Activated CD4-positive, alpha-beta memory T cell treated with anti-CD3 and anti-CD28 coated beads, Interleukin-2, amount 10 ng/mL, durations not matched to agents 7 days and 5 days (primary cell): ENCODE measurements at places on chromosomes 12 and 14. TPM values are rescaled to one million over a fixed set of nuclear protein-coding genes. Genes with fewer than 3 reads are reported as not detected.

DNA sequence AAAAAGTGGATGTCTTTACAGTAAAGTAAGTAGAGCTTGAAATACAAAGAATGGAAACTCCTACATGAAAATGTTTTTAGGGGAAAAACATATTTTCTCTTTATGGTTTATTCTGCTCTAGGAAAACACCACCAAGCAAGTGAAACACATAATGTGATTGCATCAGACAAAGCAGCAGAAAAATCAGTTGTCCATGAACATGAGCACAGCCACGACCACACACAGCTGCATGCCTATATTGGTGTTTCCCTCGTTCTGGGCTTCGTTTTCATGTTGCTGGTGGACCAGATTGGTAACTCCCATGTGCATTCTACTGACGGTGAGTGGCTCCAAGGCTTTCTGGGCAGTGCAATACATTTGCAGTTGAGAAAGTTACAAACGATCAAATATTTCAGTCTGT, 42.6 kb upstream of the PLEKHD1 start:
- DNase-seq: no peak
- H3K36me3 ChIP-seq: peaks cover 41% of the 10 kb centered on the region
- H3K4me3 ChIP-seq: no peak overlapping the region
- peaks cover 2% of the 10 kb centered on the region for H3K4me1 ChIP-seq
- no peak overlapping the region for H3K27ac ChIP-seq

GRCh38 chr12:88108021-88108420, 33.9 kb downstream of the CEP290 start:
- no peak overlapping the region for H3K27ac ChIP-seq
- H3K4me1 ChIP-seq: peaks cover 2% of the 10 kb centered on the region
- no peak for DNase-seq

- peak overlapping the region; percentile 98 for H3K27ac ChIP-seq
- DNase-seq: peak; percentile 87
- peaks cover 65% of the 10 kb centered on the region for H3K36me3 ChIP-seq
- H3K4me3 ChIP-seq: peak overlapping the region; percentile 52
- H3K27me3 ChIP-seq: no peaks in the 10 kb centered on the region
- peaks cover 94% of the 10 kb centered on the region for H3K4me1 ChIP-seq
These were observed 122.9 kb downstream of the PRKCH start for GRCh38 chr14:61444215-61444768.

- H3K4me1 ChIP-seq: peaks cover 37% of the 10 kb centered on the region
- no peak for DNase-seq
- H3K27me3 ChIP-seq: peaks cover 24% of the 10 kb centered on the region
These were observed 105.4 kb upstream of the HIF1A start for GRCh38 chr14:61589691-61590581.

DNA sequence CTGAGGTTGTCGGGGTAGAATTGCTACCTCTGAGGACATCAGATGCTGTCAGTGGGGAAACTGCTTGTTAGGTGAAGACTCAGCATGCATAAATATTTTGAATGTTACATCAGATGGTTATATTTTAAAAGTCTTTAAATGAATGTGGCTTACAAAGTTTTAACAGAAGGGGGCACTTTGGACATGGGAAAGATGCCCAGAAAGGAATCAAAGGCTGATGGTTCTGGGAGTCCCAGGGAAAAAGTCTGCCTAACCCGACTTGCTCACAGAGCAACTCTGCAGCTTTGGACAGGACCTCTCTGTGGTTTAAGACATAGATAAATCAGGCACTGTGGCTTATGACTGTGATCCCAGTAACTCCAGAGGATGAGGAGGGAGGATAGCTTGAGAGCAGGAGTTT, 474.9 kb downstream of the ATP23 start:
- no peaks in the 10 kb centered on the region for H3K36me3 ChIP-seq
- no peak for DNase-seq
- no peak overlapping the region for H3K27ac ChIP-seq
- no peaks in the 10 kb centered on the region for H3K4me1 ChIP-seq

DNA sequence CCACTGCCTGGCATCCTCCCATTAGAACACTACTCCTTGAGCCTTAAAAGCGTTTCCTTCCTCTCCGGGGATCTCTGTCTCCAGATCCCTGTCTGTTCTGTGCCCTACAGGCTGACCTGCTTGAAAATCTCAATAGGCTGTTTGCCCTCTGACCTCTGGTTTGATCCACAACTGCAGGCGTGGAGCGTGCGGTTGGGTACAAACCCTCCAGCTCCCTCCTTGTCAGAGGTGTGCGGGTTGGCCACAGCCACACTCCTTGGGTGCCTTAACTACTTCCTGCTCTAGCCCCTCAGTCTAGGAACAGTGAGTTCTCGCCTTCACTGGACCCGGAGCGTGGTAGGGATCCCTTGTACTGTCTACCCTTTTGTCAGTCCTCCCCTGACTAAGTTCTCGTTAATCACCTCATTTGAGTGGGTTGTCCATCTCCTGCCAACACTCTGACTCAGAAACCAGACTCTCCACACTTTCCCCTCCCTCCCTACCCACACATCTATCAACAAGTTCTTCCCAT, 33.1 kb downstream of the CMKLR1 start:
- peaks cover 38% of the 10 kb centered on the region for H3K4me1 ChIP-seq
- no peak for DNase-seq
- peaks cover 18% of the 10 kb centered on the region for H3K27me3 ChIP-seq
- H3K36me3 ChIP-seq: no peaks in the 10 kb centered on the region
- H3K27ac ChIP-seq: peak overlapping the region; percentile 47

GRCh38 chr12:101696251-101697196, 916 bp upstream of the CHPT1 start:
- DNase-seq: no peak
- peak overlapping the region; percentile 66 for H3K27ac ChIP-seq
- peaks cover 2% of the 10 kb centered on the region for H3K36me3 ChIP-seq
- H3K4me1 ChIP-seq: peaks cover 38% of the 10 kb centered on the region
- peak overlapping the region; percentile 85 for H3K4me3 ChIP-seq

- no peak overlapping the region for H3K4me3 ChIP-seq
- H3K27ac ChIP-seq: no peak overlapping the region
- no peak for DNase-seq
- no peaks in the 10 kb centered on the region for H3K4me1 ChIP-seq
- no peaks in the 10 kb centered on the region for H3K27me3 ChIP-seq
These were observed 116.1 kb downstream of the C12orf42 start for GRCh38 chr12:103379670-103380069.

- peak overlapping the region; percentile 74 for H3K4me3 ChIP-seq
- peaks cover 18% of the 10 kb centered on the region for H3K4me1 ChIP-seq
- peaks cover 53% of the 10 kb centered on the region for H3K27me3 ChIP-seq
- H3K36me3 ChIP-seq: no peaks in the 10 kb centered on the region
These were observed 717 bp downstream of the VASH1 start for GRCh38 chr14:76761960-76762410.

DNA sequence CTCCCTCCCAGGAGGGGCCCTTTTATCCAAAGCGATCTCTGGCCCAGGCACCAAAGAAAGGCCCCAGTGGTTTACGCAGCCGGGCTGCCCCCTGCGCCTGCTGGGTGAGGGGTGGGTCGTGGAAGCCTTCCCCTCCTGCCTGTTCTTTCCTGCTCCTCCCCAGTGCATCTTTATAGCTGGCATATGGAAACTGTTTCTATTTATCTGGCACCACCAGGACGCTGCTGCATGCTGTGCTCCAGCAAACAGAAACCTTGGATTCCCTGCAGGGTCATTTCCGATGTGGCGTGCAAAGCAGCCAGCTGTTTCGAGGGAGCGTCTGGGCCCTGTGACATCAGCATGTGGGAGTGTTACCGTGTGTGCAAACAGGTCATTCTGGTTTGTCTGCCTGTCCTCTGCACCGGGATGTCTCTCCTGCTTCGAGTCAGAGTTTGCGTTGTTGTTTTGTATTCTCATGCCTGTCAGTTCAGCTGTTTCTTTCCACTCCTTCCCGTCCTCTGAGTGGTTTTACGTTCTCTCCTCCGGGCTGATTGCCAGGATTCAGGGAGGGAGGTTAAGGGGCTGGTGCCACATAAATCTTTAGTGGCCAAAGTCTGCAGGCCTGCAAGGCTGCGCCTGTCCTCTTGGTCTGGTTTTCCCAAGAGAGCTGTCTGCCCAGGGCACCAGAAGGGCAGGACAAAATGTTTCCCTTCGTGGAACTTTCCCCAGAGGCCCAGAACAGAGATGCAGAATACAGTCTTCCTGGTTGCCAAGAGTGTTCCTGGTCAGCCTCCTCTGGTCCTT, 24.6 kb downstream of the TPCN1 start:
- H3K27ac ChIP-seq: no peak overlapping the region
- no peaks in the 10 kb centered on the region for H3K27me3 ChIP-seq
- peaks cover 4% of the 10 kb centered on the region for H3K4me1 ChIP-seq
- no peak overlapping the region for H3K4me3 ChIP-seq
- H3K36me3 ChIP-seq: peaks cover 3% of the 10 kb centered on the region
- no peak for DNase-seq

DNA sequence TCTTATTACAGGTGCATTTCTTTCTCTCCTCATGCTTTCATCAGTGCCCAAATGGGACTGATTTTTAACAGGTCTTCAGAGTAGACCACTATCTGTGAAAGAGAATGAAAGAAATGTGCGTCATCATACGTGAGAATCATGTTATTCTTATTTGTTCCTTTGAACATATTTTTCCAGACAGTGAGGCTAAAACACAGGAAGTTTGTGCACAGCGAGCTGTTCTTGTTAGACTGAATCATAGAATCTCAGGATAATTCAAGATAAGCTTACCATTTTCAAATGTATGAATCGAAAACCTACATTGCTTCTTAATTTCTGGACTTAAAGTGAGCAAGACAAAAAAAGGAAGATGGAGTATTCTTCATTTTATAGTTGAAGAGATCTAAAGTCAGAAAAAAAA, 383.1 kb downstream of the EGLN3 start:
- H3K36me3 ChIP-seq: no peaks in the 10 kb centered on the region
- no peaks in the 10 kb centered on the region for H3K27me3 ChIP-seq
- DNase-seq: no peak
- no peak overlapping the region for H3K4me3 ChIP-seq
- H3K4me1 ChIP-seq: no peaks in the 10 kb centered on the region
- H3K27ac ChIP-seq: no peak overlapping the region

DNA sequence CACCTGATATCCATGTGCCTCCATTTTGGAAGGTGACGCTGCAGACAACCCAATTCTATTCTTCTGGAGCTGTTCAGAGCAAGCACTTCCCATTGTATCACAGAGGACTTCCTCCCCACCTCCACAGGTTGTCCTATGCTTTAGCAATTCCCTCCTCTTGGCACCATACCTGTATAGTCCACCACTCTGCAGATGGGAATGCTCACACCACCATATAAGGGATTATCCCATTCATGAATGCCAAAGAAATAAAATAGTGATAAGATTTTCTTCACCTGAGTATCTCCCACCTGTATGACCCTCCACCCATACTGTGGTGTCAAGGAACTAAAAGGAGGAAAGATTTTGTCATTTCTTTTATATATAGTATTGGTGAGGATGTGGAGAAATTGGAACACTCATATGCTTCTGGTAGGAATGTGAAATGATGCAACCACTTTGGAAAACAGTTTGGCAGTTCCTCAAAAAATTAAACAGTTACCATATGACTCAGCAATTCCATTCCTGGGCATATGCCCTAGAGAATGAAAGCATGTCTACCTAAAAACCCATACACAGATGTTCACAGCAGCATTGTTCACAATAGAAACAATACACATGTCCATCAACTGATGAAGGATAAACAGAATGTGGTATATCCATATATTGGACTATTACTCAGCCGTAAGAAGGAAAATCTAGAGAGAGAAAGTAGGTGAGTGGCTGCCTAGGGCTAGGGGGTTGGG, 75.2 kb downstream of the FIGNL2 start:
- H3K36me3 ChIP-seq: no peaks in the 10 kb centered on the region
- H3K27ac ChIP-seq: no peak overlapping the region
- H3K4me3 ChIP-seq: no peak overlapping the region
- peaks cover 8% of the 10 kb centered on the region for H3K27me3 ChIP-seq
- H3K4me1 ChIP-seq: no peaks in the 10 kb centered on the region

GRCh38 chr14:68961781-68962584, 17.1 kb downstream of the ACTN1 start:
- DNase-seq: no peak
- no peaks in the 10 kb centered on the region for H3K36me3 ChIP-seq
- H3K4me3 ChIP-seq: no peak overlapping the region
- H3K27ac ChIP-seq: no peak overlapping the region
- H3K4me1 ChIP-seq: peaks cover 7% of the 10 kb centered on the region
- no peaks in the 10 kb centered on the region for H3K27me3 ChIP-seq

GRCh38 chr12:1724250-1724649, 33.4 kb downstream of the ADIPOR2 start:
- no peak overlapping the region for H3K4me3 ChIP-seq
- peaks cover 2% of the 10 kb centered on the region for H3K4me1 ChIP-seq
- H3K27ac ChIP-seq: no peak overlapping the region

The CRIP2 gene
- total RNA-seq: 1.8 TPM

The PLBD1 gene
- not detected for total RNA-seq
